Activated naive CD8-positive, alpha-beta T cell treated with anti-CD3 and anti-CD28 coated beads for 36 hours (primary cell): ENCODE measurements at places on chromosomes 2 and 18. TPM values are rescaled to one million over a fixed set of nuclear protein-coding genes. Genes with fewer than 3 reads are reported as not detected.

PJVK gene
- total RNA-seq, result 2.8 TPM

MAPK4 gene
- not detected for total RNA-seq

EML6 gene
- total RNA-seq, result 0.54 TPM

TTC21B gene
- 24.1 TPM for total RNA-seq

LRRC30 gene
- total RNA-seq, result not detected

HRH4 gene
- total RNA-seq, result not detected

SPHKAP gene
- not detected for total RNA-seq

PTH2R gene
- total RNA-seq, result 0.08 TPM

GEN1 gene
- total RNA-seq, result 24.1 TPM
